Testis (tissue), 5 donors: ENCODE measurements at places on chromosomes 5 and 9. TPM values are rescaled to one million over a fixed set of nuclear protein-coding genes. Genes with fewer than 3 reads are reported as not detected.

GRCh38 chr5:82259172-82259800, 18.9 kb downstream of the RPS23 start:
- no peak for DNase-seq

The PCDHGA4 gene
- total RNA-seq: 21.0 TPM

- no peak for DNase-seq
Measured at GRCh38 chr5:177045631-177046030, 23.1 kb downstream of the ZNF346 start.

GRCh38 chr5:149841851-149842793, 102.5 kb downstream of the PDE6A start:
- DNase-seq: no peak

The FSTL4 gene
- 8.6 TPM for total RNA-seq

- DNase-seq: no peak
Measured at GRCh38 chr5:80479713-80480112, 8.2 kb upstream of the FAM151B start.
